ENCODE measurements at places on chromosomes 3 and 15.

DNA sequence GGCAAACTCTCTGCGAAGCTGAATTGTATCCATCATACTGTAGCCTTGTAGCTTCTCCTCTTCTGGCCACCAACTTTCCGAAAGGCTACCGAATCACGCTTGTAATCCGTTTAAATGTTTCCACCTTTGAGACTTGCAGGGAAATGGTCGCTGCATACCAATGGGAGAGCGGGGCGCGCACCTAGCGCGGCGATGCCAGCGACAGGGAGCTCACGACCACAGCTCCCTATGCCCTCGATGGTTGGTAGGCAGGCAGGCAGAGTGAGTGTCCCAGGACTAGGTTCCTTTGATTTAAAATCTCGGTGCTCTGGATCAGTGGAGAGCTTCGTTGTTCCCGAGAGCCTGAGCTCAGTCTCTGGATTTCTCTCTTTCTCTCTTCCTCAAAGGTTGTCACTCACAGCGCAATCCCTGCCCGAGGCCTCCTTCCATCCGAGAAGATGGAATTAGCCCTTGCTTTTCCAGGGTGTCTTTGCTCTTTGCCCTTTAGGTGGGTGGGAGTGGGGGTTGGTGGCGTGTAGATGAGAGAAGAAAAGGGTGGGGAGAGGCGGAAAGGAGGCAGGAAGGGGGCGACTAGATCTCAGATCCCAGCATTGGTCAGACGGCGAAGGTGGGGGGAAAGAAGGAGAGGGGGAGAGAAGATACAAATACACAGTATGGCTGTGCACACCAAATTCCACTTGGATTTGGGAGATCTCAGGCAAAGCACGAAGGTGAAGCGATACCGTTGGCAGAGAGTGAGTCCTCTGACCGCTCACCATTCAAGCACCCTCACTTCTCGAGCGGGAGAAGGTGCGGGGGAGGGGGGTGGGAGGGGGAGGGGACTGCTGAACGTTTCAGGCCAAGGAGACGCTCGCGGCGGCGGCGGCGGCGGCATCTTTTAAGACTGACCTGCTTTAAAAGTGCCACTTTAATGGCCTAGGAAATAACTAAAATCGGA lies at the start of gene SLITRK3:
SLITRK3 (minus strand) TSS at position 745 of the 937 bp plus-strand sequence. CDS start 5,554 bp downstream, outside the sequence.
- DNase-seq: no peak

- DNase-seq: peak; percentile 65
Observed at GRCh38 chr15:80710635-80711554, 15.8 kb downstream of the ABHD17C start.

- DNase-seq: no peak
Observed at GRCh38 chr3:127534564-127534963, 56.0 kb downstream of the TPRA1 start.

GRCh38 chr3:183496311-183496710 lies 59.2 kb downstream of the KLHL6 start:
- no peak for DNase-seq

- peak; percentile 68 for DNase-seq
Observed at GRCh38 chr3:51706788-51707731, at the start of gene GRM2. GRM2 (plus strand) TSS chr3:51707068; CDS start chr3:51708984, 1,916 bp downstream.

DNA sequence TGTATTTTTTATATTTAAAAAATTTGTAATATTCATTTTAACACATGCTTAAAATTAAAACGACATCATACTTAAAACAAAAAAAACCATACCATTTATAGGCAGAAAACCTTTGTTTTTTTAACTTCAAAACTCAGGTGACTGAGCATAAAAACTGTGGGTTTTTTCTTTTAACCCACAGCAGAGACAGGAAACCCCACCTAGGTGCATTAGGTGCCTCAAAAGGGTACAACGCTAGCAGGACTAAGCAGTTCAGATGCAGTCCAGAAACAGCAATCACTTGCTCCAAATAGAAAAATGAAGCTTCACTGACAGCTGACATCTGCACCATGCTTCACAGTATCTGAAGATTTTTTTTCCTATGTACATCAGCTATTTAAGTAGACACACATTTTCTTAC lies 52.3 kb downstream of the GLB1 start:
- DNase-seq: no peak

DNA sequence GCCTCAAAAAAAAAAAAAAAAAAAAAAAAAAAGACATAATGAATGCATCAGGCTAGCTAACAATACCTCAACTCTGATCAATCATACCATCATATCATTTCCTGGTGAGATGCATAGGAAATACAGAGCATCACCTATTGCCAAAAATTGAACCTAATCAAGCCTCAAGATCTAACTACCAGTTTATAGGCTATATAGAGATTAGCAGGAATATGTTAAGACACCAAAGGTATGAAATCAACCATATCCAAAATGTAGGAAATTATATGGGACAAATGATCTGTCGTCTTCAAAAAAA lies 387 bp upstream of the VPS33B start:
- DNase-seq: no peak

GRCh38 chr15:83283138-83283812 lies 1.2 kb downstream of the BNC1 start:
- DNase-seq: peak; percentile 57

DNA sequence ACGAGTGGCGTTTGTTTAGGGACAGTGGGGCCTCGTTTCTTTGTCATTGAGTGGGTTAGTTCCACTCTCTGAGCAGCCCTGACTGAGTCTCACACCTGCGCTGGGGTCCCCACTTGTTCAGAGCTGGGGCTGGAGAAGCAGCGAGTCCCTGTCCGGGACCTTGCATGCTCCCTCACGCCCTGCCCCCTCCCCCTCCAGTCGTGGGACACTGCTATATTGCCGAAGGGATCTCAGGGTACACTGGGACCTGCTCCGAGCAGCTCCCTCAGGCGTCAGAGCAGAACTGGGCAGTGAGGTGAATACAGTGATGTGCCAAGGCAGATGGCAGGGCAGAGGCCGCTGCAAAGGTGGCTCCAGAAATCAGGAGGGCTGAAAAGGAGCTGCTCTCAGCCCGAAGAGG lies 59.9 kb upstream of the KLF13 start:
- DNase-seq: no peak

DNA sequence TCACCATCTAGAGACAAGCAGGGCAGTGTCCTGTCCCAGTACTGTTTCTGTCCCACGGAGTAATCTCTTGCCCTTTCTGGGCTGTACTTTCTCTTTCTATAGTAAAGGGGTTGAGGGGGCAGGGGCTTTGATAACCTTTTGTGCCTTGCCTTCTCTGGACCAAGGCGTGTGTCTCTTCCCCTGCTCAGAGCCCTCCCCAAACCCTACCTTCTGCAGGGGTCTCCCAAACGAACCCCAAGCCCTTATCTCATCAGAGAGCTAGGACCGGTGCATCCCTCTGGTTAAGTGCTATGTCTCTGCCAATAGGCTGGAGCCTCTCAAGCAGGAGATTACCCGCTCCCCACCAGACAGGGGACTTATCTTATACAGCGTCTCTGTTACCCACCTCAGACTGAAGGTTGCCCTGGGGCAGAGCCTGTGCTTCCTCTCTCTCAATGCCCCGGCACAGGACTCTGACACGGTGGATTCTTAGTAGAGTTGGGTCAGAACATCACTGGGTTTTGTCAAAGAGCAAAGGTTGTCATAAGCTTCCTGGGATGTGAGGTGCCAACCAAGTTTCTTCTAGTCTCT lies 2.9 kb downstream of the PLEKHO2 start:
- DNase-seq: no peak

- no peak for DNase-seq
Observed at GRCh38 chr3:13770170-13771169, 109.4 kb downstream of the WNT7A start.

GRCh38 chr3:123664753-123665152 lies 79.9 kb upstream of the HACD2 start:
- no peak for DNase-seq

DNA sequence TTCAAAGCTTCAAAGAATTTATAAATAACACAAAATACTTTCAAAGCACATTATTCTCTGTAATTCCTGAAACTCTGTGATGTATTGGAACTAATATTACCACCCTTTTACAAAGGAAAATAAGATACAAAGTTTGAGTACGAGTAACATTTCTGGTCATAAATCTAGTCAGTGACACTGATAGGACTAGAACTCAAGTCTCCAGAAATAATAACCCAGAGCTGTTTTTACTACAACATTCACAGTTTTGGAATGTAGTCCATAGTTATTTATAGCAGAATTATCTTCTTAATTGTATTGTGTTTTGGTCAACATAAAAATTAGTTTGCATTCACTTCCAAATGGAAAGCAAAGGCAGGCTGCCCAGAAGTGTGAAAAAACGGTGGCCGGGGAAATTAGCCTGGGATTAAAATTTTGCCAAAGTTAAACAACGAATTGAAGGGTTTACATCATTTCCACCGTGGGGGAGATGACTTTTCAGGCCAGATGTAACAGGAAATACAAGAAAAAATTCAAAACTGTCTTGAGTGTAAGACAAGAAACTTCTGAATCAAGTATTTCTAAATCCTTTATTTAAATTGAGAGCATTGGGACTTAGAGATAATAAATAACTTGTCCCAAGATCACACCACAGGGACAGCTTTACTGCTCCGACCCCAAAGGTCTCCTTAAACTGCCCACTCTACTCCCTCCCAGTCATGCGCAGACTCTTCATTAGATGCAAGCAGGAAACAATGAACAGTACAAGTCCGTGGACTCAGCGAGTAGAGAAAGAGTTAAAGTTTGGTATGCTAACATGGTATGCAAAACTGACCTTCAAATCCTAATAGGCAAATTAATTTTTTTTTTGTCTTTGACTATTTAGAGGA lies 74.3 kb upstream of the VGLL4 start:
- peak; percentile 56 for DNase-seq

- DNase-seq: no peak
Observed at GRCh38 chr3:39903253-39903652, 93.8 kb downstream of the MYRIP start.

GRCh38 chr3:22536541-22536940 lies 666.6 kb upstream of the UBE2E2 start:
- no peak for DNase-seq

Measured in ELR (cell line).